Endothelial cell of umbilical vein (primary cell): ENCODE measurements at places on chromosomes 7 and 10.

- no peak for DNase-seq
Measured at GRCh38 chr10:15254808-15255648, 86.5 kb upstream of the NMT2 start.

DNA sequence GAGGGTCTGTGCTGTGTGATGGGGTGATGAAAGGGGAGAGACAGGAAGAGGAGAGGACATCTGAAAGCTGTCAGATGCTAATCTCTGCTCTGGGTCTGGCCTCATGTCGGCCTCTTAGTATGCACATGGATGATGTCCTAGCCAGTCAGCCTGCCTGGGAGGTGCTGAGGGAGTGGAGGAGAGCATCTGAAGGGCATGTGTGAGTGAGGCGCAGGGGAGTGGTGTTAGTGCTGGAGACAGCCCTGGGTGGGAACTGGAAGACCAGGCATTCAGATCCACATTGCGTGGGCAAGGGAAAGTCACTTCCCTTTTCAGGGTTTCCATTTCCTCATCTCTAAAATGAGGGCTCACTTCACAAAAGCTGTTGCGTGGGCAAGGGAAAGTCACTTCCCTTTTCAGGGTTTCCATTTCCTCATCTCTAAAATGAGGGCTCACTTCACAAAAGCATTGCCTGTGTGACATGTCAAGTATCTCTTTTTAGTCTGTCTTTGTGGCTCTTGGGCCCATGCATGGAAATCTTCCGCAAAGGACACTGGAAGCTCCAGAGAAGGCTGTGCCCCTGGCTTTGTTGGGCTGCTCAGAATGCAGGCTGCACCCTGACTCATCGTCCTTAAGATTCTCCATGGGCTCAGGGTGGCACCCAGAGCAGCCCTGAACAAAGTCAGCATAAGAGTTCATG, 10.0 kb downstream of the SFTPD start:
- no peak for DNase-seq

GRCh38 chr7:69090936-69091335, 507.3 kb upstream of the AUTS2 start:
- DNase-seq = no peak

DNA sequence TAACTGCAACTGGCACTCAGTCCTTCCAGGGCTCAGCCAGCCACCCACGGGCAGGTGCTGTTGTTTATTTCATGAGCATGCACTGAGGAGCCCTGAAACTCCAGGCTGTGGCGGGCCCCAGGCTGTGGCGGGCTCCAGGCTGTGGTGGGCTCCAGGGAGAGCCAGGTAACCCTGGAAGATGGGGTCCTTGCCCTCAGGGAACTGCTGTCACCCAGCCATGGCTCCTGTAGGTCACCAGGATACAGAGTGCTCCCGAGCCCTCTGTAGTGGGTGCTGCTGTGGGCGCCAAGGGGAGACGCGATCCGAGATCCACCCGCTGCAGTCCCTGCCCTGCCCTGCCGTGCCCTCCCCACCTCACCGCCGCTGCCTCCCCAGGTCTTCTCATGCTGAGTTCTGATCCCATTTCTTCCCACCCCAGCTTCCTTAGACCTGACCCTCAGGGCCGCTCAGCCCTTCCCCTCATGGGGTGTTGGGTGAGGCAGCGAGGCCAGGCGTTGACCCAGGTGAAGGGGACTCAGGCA, 29.6 kb downstream of the LRRC27 start:
- no peak for DNase-seq

GRCh38 chr7:112199035-112199655, 7.1 kb downstream of the DOCK4 start:
- peak; percentile 51 for DNase-seq
